Activated CD8-positive, alpha-beta memory T cell treated with anti-CD3 and anti-CD28 coated beads for 1 hour (primary cell): ENCODE measurements at places on chromosomes 3 and 15.

DNA sequence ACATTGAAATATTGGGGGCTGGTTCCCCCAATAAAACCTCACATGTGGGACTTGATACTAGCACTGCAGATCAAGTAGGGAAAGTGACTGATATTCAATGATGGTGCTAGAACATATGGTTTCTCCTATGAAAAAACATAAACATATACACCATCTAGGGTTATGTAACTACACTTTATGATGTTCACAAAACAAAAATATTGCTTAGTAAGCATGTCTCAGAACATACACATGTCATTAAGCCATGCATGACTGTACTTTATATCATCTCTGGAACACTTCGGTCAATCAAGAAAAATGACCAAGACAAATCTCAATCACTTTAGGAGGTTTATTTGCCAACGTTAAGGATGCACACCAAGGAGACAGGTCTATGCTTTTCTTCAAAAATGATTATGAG is 57.4 kb downstream of the ZNF717 start:
- DNase-seq = no peak

DNA sequence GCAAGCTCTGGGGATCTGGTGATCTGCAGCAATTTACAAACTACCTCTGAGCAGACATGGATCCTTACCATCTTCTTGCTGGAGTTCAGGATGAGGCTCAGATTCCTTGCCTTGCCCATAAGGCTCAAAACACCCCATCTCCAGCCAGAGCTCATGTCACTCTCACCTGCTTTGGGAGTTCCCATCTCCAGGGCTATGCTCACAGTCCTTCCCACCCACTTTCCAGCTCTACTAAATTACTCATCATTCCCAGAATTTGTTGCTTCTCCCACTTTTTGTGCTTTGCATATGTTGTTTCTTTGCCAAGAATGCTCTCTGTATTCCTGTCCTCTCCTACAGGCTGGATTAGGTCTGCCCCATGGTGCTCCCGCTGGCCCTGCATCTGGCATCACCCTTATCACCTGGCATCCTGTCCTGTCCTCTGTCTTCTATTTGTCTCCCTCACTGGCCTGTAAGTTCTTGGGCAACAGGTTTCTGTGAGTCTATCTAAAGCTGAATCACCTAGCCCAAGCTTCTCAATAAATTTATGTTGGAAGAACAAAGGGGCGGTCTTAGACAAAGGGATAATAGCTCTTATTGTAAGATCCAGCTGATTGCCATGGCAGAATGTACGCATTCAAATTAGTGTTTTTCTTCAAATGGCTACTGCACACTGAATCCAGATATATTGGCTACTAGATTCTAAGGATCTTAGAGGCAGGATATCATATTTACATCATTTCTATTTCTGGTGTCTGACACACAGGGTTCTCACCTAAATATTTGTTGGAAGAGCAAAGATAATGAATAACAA is 179.2 kb downstream of the CLSTN2 start:
- no peak for DNase-seq

GRCh38 chr3:15649341-15649740 is 47.8 kb downstream of the BTD start:
- DNase-seq = no peak

- DNase-seq = no peak
Measured at GRCh38 chr3:62503516-62503915, 130.2 kb upstream of the FEZF2 start.

GRCh38 chr3:187360596-187360995 is 7.6 kb upstream of the RTP4 start:
- DNase-seq = no peak

DNA sequence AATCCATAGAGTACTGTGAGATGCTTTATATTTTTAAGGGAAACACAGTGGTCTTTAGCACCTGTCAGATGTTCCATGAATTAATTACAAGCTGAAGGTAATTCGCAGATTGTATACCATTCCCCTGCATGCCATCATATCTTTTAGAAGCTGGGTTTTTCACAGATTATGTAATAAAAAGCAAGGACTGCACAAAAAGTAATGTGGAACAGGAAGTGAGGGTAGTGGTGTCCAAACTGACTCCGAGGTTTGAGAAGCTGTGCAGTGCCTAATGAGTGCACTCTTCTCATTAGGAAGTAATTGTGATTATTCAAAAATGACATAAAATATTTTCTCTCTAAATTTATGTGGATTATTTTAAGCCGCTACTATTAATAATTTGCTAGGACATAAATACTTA is 123.2 kb downstream of the GOLIM4 start:
- no peak for DNase-seq

DNA sequence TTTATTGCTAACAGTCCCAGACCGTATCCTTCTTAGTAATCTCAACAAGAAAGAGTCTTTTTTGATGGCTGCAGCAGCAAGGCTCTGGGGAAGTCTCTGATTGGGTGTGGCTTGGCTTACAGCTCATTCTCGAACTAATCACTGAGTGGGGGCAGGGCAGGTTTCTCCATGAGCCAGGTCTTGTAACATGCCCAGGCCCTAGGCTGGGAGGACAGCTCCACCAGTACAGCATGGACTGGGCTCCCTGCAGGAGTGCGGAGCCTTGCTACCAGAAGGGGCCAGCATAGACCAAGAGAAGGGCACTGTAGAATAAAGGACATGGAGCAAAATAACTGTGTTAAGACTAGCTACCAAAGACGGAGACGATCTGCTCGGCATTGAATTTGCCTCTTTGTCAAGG is 7.2 kb downstream of the CD276 start:
- DNase-seq = no peak

- DNase-seq = no peak
Measured at GRCh38 chr15:84582583-84583157, 18.1 kb upstream of the ZSCAN2 start.

GRCh38 chr3:53550005-53550620 is 55.7 kb downstream of the CACNA1D start:
- no peak for DNase-seq

- DNase-seq = no peak
Measured at GRCh38 chr15:64426845-64427465, 33.4 kb upstream of the ZNF609 start.

- no peak for DNase-seq
Measured at GRCh38 chr15:74302821-74303359, 64.6 kb downstream of the CYP11A1 start.
